ENCODE measurements at places on chromosomes 6 and 20.

GRCh38 chr6:82909551-82909950, 156.1 kb downstream of the UBE3D start:
- no peak for DNase-seq

DNA sequence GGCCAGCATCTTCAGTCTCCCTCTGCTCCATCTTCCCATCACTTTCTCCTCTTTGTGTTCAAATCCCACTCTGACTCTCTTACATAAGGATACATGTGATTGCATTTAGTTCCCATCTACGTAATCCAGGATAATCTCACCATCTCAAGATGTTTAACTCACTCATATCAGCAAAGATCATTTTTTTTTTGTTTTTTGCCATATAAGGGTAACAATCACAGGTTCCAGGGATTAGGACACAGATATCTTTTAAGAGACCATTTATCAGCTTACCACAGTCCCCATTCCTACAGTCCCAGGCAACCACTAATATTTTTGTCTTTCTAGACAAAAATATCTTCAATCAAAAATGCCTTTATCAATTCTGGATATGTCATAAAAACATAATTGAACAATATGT, 3.2 kb upstream of the TREML2 start:
- no peak for DNase-seq

DNA sequence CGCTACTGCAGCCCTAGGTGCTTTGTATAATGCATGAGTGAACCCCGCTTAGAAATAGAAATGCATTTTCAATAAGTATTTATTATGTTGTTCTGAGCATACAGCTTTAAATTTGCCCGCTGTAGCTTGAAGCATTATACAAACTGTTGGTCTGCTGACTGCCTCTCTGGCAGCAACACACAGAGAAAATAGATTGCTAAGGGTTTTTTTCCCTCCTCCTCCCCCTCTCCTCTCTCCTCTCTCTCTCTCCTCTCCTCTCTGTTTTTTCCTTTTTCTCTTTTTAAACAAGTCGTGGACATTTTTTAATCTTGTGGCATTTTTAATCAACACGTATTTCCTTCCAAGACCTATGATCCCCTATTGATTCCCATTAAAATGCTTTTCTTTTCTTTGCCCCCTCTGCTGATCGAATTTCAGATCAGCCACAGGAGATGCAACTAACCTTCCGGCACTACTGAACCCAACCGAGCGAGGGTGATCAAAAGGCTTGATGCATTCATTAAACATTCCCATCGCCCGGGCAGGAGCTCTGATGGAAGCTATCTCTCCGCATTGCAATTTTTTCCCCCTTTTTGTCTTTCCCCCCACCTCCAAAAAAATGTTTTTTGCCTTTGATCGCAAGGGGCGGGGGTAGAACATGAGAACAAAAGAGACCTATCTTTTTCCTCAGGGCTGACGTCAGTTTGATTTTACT, 90.7 kb upstream of the ARID1B start:
- DNase-seq, result no peak

GRCh38 chr6:121354764-121355163, 20.5 kb upstream of the TBC1D32 start:
- no peak for DNase-seq

DNA sequence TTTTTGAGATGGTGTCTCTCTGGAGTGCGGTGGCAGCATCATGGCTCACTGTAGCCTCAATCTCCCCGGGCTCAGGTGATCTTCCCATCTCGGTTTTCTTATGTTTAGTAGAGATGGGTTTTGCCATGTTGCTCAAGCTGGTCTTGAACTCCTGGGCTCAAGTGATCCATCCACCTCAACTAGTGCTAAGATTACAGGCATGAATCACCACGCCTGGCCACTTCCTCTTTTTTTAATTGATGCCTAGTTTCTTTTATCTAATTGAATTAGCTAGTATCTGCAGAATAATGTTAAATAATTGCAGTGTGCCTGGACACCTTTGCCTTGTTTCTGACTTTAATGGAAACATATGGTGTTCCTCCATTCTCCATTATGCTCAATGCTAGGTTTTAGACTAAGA, 38.4 kb upstream of the SLC22A16 start:
- DNase-seq, result no peak

DNA sequence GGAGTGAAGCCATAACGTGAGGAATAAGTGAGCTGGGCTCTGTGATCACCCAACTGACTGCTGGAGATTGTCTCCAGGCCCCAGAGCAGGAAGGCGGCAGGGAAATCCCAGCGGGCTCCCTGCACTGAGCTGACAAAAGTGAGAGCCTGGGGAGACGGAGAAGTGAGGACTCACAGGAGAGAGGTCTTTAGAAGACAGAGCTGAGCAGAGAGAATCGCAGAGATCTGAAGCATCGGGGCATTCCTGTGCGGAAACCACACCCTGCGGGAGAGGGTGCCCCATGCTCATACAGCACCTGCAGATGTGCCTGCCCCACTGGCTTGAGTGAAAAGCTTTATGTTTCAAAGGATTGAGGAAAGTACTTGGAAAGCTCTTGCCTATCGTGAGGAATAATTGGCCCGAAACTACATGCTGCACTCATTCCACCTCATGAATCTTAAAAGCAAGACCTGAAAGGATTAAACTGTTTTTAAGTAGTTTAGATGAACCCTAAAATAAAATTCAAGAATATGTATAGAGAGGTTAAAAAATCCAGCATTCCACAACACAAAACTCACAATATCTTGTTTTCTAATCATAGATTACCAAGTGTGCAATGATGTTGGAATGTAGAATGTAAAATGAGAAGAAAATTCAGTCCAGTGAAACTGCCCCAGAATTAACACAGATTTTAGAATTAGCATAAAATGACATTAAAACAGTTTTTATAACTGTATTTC, 17.7 kb upstream of the THBS2 start:
- no peak for DNase-seq

GRCh38 chr6:71582820-71583219, 294.2 kb downstream of the OGFRL1 start:
- no peak for DNase-seq

GRCh38 chr6:148461986-148462577, 119.4 kb downstream of the SASH1 start:
- no peak for DNase-seq

DNA sequence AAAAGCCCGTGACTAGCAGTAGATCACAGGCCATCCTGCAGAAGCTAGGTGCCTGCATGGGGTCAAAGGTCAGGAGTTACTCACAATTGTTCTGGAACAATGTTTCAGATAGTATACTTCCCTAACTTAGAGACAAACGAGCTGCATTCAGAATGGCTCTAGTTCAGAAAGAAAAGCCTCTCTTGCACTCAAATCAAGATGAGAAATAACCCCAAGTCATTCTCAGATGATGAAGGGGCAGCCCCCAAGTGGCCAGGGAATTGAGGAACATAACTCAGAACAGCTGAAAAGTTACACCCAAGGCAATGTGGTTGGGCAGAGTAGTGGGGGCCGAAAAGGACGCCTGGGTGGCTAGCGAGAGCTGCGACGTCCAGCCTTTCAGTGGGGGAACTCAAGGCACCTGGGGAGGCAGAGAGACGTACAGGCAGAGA, 27.8 kb downstream of the FYN start:
- DNase-seq, result no peak

- DNase-seq, result peak; percentile 63
Observed at GRCh38 chr6:42045538-42046460, 4.5 kb upstream of the TAF8 start.

Measured in putamen (tissue), 1 donor.